Dorsolateral prefrontal cortex (tissue), 122 donors: ENCODE measurements at places on chromosomes 12 and 14.

DNA sequence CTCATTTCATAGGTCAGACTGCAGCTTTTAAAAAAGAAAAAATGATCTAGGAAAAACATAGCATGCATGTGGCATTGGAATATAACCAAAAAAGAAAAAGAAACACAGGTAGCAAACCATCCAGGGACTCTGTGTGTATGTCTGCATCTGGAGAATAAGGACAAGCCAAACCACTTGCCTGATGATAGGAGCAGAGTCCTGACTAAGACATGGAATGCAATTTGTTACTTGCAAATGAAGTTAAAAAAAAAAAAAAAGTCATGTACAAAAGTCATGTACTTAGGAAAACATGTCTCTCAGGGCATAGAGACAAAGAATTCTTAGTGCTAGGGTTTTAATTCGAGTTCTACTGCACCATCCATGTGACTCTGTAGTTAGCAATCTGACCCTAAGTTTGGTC lies 15.9 kb downstream of the TSPAN11 start:
- DNase-seq = no peak

DNA sequence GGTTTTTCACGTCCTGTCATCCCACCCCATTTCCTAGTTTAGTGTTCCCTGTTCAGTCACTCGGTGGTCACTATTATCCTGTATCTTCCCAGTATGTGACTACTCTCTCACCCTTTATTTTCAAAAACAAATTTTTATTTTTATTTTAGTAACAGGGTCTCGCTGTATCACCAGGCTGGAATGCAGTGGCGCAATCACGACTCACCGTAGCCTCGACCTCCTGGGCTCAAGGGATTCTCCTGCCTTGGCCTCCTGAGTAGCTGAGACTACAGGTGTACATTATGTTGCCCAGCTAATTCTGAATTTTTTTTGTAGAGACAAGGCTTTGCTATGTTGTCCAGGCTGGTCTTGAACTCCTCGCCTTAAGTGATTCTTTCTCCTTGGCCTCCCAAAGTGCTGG lies 20.1 kb upstream of the PRICKLE1 start:
- no peak for DNase-seq

GRCh38 chr12:71871116-71871515 lies 31.6 kb downstream of the TBC1D15 start:
- no peak for DNase-seq

- no peak for DNase-seq
Observed at GRCh38 chr12:90151491-90152015, 442.9 kb upstream of the ATP2B1 start.

DNA sequence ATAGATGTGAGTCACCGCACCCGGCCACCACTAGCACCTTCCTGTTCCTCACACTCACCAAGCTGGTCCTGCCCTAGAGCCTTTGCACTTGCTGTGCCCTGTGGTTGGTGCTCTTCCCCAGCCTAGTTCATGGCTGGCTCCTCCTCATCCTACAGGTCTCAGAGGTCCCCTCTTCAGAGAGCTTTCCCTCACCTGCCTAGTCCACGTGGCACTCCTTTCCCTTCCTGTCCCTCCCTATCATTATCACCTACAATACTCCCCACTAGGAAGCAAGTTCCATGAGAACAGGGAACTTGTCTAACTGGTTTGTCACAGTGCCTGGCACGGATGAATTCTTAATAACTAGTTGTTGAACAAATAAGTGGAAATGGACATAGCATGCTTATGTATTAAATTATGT lies 24.0 kb upstream of the TMED10 start:
- no peak for DNase-seq
